ENCODE measurements at places on chromosomes 1 and 21.

DNA sequence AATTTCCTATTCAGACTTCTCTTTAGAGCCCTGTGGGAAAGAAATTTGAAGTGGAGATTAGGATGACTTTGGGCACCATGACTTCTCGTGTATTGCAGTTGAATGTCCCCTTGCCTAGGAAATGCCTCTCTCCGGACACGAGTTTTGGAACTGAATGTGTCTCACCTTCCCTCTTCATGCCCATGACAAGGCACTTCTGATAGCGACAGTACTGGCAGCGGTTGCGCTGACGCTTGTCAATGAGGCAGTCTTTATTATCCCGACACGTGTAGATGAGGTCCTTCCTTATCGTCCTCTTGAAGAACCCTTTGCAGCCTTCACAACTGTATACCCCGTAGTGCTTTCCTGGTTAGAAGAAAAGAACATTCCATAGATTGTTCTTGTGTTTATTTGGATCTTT lies 28.1 kb downstream of the RXRG start:
- no peak for DNase-seq

GRCh38 chr1:223621312-223621734 lies 44.2 kb downstream of the CAPN8 start:
- DNase-seq: no peak

GRCh38 chr21:45845770-45846090 lies 135.8 kb upstream of the COL6A1 start:
- no peak for DNase-seq

- no peak for DNase-seq
Measured at GRCh38 chr1:908661-909060, 15.1 kb upstream of the SAMD11 start.

DNA sequence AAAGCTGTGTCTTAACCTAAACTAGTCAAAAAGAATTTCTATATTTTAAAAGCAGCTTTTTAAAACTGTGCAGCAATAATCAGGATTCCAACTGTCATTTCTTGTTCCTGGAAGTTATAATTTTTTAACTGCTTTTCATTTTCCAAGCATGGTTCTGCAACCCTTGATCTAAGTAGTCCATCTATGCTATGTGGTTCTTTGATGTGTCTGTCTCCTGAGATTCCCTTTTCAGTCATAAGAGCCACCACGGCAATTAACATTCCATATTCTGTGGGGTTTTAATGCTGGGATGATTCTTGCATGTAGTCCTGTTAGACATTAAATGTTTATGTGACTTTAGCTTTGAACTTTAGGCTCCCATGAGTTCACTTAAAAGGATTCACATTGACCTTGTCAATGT lies 220.4 kb downstream of the TPR start:
- DNase-seq: no peak

GRCh38 chr1:214106375-214106774 lies 118.6 kb downstream of the PROX1 start:
- DNase-seq: no peak

DNA sequence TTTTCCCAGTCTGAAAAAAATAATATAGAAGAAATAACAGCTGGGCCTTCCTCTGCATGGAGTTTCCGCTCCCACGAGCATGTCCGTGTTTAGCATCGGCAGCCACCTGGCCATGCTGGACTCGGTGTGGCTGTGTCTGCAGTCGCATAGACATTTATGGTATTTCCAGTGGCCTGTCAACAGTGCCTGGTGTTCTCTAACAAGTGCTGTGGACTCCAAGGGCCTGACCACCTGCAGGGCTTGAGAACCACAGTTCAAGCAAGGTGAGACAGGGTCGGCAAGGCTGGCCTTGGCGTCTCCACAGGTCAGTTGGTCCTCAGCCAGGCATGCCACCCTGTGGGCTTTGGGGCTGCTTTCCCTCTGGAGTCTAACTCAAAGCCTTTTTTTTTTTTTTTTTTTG lies 124.8 kb downstream of the PGBD5 start:
- no peak for DNase-seq

DNA sequence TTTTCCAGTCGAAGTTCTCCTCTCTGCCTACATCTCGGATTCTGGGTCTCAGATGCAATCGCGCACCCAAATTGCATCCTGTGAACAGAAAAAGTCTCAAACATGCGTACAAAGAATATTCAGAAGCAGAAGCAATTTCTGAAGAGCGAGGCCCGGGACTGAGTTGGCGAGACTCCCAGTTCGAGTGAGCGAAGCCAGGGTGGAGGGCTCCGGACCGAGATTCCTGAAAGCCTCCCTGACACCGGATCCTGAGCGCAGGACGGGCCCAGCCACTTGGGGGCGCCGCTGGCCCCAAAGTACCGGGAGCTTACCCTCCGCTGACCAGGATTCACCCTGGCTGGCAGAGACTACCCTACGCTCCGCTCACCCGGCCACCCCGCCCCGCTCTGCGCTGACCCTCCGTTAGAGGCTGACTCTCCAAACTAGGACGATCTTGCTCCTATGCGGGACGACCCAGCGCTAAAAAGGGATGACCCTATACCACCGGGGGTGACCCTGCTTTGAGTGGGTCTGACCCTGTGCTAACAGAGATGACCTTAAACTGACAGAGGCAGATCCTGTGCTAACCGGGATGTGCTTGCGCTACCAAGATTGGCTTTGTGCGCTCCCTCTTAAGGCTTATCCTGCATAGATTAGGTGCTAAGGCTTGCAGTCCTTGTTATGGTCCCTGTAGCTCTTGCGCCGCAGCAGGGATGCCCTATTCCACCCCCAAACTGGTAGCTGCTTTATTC lies 12.1 kb downstream of the FOXD2 start:
- DNase-seq: no peak

GRCh38 chr1:36232212-36233095 lies 8.2 kb downstream of the THRAP3 start:
- DNase-seq: no peak

GRCh38 chr1:202809597-202810159 lies 1.1 kb upstream of the PCAT6 start:
- no peak for DNase-seq

DNA sequence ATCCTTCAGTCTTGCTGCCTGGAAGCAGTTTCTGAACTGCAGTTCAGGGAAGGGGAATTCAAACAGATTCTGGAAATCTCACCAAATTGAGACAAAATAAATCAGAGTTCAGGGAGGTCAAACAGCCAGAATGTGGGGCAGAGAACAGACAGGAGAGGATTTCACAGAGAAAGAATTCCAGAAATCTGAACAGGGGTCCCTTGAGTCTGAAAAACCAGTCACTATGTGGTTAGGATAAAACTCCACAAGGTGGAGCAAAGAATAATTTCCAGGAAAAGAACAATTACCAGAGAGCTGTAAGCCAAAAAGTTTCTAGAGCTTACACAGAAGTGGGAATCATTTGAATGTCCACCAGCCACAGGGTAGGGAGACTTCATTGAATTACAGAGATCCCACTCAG lies 84.7 kb downstream of the URB2 start:
- DNase-seq: no peak

- DNase-seq: no peak
Measured at GRCh38 chr1:36106269-36106668, 17.6 kb downstream of the ADPRS start.

GRCh38 chr1:79431340-79431739 lies 424.8 kb upstream of the ADGRL4 start:
- no peak for DNase-seq

GRCh38 chr1:172960454-172961208 lies 90.1 kb downstream of the TNFSF18 start:
- DNase-seq: no peak

DNA sequence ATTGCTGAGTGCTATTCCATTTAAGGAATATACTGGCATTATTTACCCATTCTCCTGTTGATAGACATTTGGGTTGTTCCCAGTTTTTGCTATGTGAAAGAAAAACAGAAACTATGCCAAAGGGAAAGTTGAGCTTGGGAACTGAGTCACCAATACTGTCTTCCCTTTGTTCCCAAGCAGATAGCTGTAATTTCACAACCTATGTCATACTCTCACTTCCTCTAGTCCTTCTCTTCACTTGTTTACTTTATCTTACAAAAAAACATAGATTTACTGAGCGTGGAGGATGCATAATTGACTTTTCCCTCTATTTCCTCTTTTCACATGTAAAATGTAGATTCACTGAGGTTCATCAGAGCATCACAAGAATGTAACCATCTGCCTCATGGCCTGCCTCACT lies 32.4 kb upstream of the PGBD5 start:
- no peak for DNase-seq

DNA sequence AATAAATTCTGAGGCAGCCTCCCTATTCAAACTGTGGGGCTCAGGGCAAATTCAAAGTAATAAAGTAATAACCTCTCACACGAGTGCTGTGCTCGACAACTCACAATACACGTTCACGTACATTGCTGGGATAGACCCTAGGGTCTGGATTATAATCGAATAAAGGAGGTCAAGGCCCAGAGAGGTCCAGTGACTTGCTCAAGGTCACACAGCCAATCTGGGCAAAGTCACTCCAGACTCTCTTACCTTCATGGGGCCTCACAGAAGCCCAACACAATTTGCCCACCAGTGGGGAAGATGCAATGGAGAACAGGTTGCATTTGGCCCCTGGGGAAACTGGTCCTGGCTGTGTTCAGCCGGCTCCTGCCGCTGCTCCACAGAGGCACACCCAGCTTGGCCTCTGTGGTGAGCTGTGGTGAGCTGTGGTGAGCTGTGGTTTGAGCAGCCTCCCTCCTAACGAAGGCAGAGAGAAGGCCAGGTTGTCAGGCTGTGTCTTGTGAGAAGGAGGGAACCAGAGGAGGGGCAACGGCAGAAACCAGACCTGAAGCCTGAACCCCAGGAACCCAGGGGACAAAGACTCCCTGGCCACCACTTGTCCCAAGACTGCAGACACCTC lies 35.1 kb downstream of the NUAK2 start:
- peak; percentile 35 for DNase-seq

DNA sequence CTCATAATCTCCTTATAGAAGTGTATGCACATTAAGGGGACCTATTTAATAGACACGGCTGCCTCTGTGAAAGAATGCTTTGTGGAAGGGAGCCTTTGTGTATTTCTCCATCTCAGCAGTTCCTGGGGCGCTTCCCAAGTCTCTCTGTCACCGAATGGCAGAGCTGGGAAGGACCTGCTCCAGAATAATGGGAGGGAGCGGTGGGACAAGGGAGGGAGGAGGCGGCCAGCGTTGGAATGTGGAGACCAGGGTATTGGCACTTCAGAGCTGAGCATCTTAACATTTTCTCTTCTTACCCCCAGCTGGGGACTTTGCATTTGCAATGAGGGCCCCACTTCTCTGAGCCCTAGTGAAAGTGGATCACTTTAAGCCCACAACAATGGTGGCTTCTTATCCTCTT lies 23.9 kb downstream of the CACHD1 start:
- DNase-seq: no peak

DNA sequence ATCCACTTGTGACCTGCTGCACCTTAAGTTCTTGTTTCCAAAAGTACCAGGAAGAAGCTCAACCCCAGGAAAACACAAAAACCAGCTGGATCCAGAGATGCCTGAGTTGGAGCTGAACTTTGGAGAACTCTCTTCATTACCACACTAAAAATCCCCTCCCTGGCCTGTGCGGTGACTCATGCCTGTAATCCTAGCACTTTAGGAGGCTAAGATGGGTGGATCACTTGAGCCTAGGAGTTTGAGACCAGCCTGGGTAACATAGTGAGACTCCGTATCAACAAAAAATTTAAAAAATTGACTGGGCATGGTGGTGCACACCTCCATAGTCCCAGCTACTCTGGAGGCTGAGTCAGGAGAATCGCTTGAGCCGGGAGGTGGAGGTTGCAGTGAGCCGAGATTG lies 6.2 kb downstream of the MAP1LC3C start:
- DNase-seq: no peak

GRCh38 chr1:1895060-1895418 lies 4.2 kb upstream of the GNB1 start:
- DNase-seq: no peak

DNA sequence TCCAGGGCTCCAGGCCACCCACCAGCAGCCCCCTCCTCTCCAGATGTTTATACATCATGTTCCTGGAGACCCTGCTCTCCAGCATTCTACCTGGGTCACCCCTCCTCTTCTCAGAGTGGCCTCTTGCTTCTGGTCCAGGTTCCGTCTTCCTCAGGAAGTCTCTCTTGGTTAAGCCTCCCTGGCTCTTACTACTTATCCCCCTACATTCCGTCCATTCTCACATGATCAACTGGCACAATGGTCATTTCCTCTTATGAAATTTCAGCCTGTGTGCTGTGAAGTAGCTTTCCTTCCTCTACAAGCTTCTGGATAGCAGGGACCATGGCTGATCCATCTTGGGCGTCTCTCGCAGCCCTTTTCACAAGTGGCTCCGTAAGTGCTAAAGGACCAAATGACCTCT lies 33.9 kb upstream of the ATP2B4 start:
- DNase-seq: no peak

DNA sequence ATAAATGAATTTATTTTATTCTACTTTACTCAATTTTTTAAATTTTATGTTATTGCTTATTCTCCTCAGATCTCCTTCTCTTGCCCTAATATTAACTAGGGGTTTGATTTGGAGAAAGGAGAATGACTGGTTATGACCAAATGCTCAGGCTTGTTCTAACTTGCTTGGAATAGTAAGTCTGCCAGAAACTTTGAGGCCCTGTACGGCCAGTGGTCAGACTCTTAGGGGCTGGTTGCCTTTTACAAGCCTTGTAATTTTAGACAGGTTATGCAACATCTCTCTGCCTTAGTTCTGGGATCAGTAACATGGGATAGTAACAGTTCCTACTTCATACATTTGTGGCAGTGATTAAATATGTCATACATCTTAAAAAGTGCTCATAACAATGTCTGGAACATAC lies 279.5 kb downstream of the DUSP10 start:
- no peak for DNase-seq

GRCh38 chr1:12618661-12618964 lies 603 bp upstream of the DHRS3 start:
- no peak for DNase-seq

- no peak for DNase-seq
Measured at GRCh38 chr1:36773827-36774541, 260.3 kb downstream of the GRIK3 start.

DNA sequence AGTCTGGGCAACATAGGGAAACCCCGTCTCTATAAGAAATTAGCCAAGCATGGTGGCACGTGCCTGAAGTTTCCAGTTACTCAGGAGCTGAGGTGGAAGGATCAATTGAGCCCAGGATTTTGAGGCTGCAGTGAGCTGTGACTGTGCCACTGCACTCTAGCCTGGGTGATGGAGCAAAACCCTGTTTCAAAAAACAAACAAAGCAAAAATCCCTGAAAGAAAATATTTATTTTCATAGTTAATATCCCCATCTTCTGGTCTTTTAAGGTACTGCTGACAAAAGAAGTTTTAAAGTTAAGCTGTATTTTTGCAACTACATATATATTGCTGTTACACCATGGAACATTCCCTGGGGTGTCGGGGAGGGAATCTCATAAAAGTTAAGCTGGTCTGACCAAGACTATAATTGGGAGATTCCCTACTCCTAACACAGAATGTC lies 26.0 kb downstream of the VAMP4 start:
- no peak for DNase-seq

GRCh38 chr21:45573452-45574035 lies 31.3 kb upstream of the SLC19A1 start:
- DNase-seq: no peak
